Left colon (tissue), 2 donors: ENCODE measurements at places on chromosomes 2 and 18.

DNA sequence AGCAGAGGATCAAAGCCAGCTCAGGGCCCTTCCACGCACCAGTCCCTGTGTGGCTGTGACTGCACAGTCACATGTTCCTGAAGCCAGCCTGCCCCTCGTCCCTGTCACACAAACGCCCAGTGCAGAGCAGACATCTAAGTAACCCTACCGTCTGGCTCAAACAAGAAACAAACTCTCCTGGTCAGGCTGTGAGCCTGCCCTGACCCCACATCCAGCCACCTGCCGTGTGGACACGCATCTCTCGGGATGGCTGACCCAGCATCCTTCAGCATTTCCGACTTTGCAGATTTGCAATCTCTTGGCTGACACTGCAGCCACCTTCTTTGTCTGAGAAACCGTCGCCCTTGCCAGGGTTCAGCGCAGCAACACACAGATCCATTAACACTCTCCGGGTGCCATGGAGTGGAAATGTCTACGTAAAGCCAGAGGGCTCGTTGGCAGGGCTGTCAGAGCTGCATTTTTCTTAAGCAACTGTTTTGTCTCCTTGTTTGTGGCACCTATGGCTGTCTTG is 82.3 kb upstream of the ASAP2 start:
- DNase-seq, result no peak

DNA sequence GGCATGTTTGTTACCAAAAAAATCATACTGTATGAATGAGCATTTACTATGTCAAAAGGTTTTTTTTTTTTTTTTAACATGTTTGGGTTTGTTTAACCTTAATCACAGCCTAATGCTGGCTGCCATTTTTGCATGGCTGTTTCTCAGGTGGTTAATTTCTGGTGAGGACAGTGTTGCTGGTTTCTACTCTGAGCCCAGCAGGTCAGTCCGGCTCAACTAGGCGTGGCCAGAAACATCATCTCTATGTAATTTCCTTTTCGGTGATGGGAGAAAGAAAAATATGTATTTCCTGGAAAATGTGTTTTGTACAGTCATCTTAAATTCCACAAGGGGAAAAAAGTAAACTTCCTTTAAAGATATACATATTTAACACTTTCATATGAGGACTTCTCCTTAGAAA is 24.9 kb upstream of the BZW1 start:
- no peak for DNase-seq

- DNase-seq, result no peak
These were observed 589.2 kb upstream of the SALL3 start for GRCh38 chr18:78390348-78390951.

- DNase-seq, result no peak
These were observed 25.5 kb downstream of the CENPO start for GRCh38 chr2:24818721-24819167.

GRCh38 chr2:142937347-142937746 is 59.9 kb downstream of the KYNU start:
- no peak for DNase-seq

DNA sequence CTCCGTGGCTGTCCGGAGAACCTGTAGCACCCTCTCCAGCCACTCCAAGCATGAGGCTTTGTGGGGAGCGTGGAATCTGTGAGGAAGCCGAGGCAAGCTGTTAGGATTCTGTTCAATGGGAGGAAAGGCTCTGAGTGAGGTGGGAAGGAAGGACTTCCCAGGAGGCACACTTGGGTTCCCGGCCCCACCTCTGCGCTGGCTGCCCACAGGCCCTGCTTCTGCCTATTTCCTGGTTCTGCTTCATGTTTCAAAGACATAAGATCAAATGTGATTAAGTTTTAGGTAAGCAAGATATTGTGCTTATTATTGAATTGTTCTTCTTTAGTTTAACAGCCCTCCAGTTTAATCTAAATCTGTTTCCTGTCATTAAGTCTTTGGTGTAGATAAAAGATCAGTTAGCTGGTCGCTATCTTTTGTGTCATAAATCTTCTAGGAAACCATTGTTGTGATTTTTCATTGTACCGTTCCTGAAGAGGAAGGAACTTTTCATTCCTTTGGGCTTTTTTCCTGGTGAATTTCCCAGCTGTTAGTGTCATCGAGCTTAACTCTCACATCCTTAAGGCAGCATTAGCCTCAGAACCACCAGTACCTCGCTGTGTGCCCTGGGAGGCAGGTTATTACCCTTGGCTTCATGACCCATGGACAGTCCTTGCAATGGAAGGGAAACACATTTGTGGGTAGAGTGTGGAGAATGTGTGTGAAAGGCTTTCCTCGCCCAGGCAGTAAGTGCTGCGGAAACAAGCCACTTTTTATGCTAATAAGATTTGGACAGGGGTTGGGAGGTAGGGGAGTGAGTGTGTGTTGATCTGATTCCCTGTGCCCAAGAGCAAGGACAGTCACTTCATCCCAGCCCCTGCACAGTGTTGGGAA is 61.9 kb upstream of the ALPP start:
- peak; percentile 24 for DNase-seq

- DNase-seq, result no peak
These were observed 16.7 kb upstream of the EDAR start for GRCh38 chr2:109005686-109006204.

DNA sequence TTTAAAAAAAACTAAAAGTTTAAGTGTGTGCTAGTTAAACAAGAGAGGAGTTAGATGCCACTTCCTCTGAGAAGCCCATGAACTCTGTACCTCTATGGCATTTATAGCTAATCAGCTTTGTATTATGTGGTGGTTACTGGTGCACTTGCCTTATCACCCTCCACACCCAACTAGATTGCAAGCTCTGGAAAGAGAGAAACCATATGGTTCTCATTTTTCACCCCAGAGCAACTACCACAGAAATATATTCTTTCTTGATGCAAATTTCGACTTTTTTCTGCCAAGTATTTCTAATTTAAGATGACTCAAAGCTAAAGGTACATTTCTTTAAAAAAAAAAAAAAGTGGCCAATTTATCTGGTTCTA is 24.2 kb downstream of the RAPH1 start:
- no peak for DNase-seq

- DNase-seq, result peak; percentile 21
These were observed 2.3 kb upstream of the MAL start for GRCh38 chr2:95023222-95023597.

DNA sequence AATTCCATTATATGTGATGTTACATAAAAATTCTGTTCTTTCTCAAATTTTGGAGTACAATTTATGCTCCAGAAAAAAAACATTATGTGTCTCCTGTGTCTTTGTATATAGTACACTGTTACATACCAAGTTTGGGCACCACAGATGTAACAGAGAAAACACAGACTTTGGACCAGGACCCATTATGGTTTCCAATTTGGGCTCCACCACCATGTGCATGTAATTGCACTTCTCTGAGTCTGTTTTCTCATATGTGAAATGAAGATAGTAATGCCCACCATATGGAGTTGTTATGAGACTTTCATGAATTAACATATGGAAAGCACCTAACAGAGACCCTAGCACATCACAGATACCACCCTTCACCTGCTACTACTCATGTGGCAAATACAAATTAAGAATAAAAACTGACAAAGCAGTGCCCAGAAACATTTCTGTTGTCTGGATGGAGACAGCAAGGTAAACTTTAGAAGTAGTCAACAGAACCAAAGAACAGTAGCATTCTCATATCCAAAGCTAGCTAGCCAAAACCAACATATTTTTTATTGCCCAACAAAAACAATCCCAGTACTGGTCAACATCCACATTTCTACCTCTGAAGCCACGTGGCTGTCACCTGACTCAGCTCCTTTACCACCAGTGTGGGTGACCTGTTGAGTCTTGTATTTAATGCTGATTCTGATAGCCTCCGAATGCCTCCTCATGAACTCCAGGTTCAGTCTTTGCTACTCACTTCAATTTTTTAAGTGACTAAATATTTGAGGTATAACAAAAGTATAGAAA is 42.9 kb downstream of the ANTXR1 start:
- DNase-seq, result no peak

GRCh38 chr2:21036708-21037670 is 6.9 kb downstream of the APOB start:
- DNase-seq, result no peak

DNA sequence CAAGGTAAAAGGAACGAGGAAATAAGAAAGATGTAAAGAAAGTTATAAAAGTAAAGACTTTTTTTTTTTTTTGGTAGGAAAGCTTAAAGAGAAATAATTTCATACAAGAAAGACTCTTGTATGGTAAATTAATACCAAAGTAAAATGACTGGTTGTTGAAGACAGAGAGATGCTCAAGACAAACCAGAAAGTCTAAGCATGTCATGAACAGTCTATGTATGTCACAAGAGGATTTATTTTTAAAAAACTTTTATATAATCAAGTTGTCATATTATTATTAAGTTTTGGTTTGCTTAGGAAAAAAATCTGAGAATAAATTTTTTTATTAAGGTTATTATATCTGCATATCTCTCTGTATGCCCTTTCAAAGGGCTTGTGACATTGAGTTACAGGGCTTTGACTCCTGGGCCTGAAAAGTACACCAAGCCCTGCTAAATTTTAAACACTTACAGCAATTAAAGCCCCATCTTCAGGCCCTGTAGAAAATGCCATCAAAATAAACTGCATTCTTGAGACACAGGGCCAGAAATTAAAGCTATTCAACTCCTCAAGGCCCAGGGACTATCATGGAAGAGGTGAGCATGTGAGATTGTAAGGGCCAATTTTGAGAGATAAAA is 10.9 kb upstream of the SGPP2 start:
- DNase-seq, result no peak

GRCh38 chr18:811892-812375 is at the start of gene YES1:
Gene YES1 (minus strand): TSS chr18:812242. CDS start chr18:756827, 55,415 bp downstream.
- DNase-seq, result peak; percentile 81

DNA sequence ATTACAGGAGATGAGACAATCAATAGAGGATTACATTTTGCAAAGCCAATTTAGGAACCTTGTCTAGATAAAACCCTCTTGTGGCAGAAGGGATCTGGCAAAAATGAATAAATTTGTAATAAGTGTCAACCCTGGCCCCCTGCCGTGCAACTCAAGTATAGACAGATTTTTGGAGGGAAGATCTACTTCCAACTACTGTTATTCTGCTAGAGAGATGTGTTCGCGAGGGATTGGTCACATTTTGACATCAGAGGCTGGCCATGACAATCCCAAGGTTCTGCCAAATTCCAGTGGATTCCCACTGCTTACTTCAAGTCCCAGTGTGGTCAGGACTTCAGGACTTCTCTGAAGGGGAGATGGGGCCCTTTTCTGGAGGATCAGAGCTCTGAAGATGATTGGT is 192.6 kb downstream of the SH3RF3 start:
- no peak for DNase-seq

- DNase-seq, result no peak
These were observed 21.0 kb upstream of the SELENOI start for GRCh38 chr2:26324903-26325302.

- no peak for DNase-seq
These were observed 452 bp downstream of the RAPH1 start for GRCh38 chr2:203534621-203535077.

GRCh38 chr2:120310136-120310535 is 35.8 kb upstream of the INHBB start:
- no peak for DNase-seq

- no peak for DNase-seq
These were observed 92.8 kb downstream of the TMEM17 start for GRCh38 chr2:62413116-62413663.

DNA sequence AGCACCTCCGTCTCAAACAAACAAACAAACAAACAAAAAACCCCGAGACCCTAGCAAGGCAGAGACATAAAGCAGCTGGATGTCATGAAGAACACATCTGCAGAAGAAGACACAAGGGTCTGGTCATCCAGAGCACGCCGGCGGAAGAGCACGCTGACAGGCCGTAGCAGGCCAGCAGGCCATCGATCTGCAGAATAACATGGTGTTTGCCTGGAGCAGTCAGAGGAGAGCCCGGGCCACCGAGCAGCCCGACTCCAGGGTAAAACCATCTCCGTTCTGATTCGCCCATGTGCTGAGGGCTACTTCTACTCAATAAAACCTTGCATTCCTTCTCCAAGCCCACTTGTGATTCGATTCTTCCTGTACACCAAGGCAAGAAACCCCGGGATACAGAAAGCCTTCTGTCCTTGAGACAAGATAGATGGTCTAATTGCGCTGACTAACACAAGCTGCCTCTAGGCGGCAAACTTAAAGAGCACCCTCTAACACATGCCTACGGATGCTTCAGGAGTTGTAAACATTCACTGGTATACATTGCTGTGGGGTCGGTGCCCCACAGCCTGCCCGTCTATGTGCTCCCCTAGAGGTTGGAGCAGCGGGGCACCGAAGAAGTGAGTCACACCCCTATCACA is 549.8 kb upstream of the NRXN1 start:
- DNase-seq, result no peak

GRCh38 chr2:17309741-17310339 is 208.4 kb downstream of the RAD51AP2 start:
- DNase-seq, result no peak

GRCh38 chr2:20592106-20593071 is 58.5 kb downstream of the HS1BP3 start:
- DNase-seq, result peak; percentile 20

GRCh38 chr2:20153131-20153851 is 71.6 kb downstream of the SDC1 start:
- DNase-seq, result no peak

DNA sequence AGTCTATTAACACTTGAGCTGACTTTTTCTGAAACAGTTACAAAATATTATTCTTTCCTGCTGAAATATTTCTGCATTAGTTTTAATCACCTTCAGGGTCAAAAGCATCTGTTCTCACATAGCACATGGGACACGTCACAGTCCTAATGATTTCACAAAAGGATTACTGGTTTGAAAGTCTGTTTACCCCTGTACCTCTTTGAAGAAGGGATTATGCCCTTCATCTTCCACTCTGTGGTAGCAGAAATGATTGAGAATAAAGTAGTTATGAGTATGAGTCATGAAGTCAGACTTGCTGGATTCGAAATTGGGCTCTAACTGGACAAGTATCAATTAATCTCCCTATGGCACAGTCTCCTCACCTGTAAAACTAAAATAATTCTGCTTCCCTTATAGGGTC is 121.2 kb downstream of the SATB2 start:
- no peak for DNase-seq

- DNase-seq, result no peak
These were observed 15.7 kb upstream of the LYPD6 start for GRCh38 chr2:149314687-149315086.

GRCh38 chr2:109726379-109727270 is 67.5 kb upstream of the RGPD5 start:
- DNase-seq, result peak; percentile 61

- no peak for DNase-seq
These were observed 37.9 kb upstream of the PPP1CB start for GRCh38 chr2:28713577-28714298.

GRCh38 chr18:11937874-11938478 is 29.9 kb upstream of the MPPE1 start:
- peak; percentile 53 for DNase-seq

- DNase-seq, result no peak
These were observed 77.3 kb downstream of the VWA3B start for GRCh38 chr2:98164256-98164655.

DNA sequence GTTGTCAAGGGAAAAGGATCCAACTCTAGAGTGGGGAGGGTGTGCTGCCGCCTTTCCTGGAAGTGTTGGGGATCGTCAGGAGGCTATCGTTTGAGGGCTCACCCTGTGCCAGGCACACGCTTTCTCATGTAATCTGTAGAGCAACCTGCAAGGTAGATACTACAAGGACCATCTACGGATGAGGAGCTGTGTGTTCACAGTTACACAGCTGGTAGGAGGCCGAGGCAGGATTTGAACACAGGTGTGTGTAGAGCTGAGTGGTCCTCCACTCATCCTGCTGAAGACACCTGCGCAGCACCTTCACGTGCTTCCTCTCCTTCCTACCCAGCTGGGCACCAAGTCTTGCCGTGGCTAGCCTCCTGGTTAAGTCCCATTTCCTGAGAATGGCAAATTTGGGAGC is 68.3 kb downstream of the MARCO start:
- DNase-seq, result no peak
